Activated T-helper 9 cell treated with anti-CD3 and anti-CD28 coated beads, Interleukin-2, amount 50 U/mL, for 16 hours (primary cell): ENCODE measurements at places on chromosomes 12 and 14.

- DNase-seq: no peak
These were observed 33.1 kb upstream of the PTPRO start for GRCh38 chr12:15289192-15289591.

DNA sequence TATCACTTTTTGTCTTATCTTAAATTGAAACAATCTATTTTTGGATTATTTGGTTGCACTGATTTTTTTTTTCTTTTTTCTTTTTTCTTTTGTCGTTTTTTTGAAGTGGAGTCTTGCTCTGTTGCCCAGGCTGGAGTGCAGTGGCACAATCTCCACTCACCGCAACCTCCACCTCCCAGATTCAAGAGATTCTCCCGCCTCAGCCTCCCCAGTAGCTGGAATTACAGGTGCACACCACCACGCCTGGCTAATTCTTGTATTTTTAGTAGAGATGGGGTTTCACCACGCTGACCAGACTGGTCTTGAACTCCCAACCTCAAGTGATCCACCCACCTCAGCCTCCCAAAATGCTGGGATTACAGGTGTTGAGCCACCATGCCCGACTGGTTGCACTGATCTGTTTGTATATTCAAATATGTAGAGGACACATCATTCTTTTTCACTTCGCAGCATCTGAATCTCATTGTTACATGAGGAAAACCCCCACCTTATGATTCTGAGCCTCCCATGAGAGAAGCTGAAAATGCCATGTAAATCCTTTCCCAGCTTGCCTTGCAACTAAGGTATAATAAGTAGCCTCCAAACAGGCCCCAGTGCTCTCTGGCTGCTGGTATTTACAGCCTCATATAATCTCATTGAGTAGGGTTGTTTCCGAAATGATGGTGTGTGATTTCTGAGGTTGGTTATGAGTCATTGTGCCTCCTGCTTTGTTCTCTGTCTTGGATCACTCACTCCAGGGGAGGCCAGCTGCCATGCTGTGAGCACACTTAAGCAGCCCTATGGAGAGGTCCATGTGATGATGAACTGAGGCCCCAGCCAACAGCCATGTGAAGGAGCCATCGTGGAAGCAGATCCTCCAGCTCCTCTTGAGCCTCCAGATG is 5.2 kb upstream of the HSP90B1 start:
- peak; percentile 30 for DNase-seq

DNA sequence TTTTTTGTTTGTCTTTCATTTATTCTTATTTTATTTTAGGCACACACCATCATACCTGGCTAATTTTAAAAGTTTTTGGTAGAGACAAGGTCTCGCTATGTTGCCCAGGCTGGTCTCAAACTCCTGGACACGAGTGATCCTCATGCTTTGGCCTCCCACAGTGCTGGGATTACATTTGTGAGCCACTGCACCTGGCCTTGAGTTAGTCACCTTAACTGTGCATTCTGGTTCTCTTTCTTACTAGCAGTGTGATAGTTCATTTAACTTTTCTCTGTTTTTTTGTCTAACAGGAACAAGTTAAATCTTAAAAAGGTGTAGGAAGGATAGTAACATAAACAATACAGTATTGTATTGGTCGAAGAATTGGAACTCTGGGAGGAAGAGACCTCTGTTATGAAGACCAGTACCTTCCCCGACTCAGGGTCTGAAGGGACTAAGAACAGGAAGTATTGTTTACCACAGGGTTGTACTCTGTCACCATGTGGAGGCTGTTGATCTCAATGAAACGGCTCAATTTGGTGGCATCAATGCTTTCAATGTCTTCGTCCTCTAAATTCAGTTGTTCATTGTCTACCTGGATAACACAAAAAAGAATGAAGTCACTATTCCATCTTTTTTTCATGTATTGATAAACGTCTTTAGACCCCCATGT is 17.7 kb downstream of the ERP27 start:
- DNase-seq: no peak

DNA sequence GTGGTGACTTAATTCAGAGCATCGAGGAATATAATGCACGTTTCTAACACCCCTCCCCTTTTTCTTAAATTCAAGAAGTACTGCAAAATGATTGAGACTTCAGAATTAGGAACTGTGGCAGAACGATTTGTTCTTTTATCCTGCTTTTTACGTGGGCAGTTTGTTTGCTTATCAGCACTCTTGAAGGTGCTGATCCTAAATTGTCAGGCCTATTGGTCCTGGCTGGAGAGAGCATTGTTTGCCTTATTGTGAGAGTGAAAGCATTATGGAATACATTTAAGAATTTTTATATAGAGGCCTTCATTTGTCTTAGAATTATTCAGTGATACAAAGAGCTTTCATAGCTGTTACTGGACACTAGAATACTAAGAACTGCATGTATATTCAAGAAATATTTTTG is 59.1 kb downstream of the TMTC2 start:
- DNase-seq: no peak

DNA sequence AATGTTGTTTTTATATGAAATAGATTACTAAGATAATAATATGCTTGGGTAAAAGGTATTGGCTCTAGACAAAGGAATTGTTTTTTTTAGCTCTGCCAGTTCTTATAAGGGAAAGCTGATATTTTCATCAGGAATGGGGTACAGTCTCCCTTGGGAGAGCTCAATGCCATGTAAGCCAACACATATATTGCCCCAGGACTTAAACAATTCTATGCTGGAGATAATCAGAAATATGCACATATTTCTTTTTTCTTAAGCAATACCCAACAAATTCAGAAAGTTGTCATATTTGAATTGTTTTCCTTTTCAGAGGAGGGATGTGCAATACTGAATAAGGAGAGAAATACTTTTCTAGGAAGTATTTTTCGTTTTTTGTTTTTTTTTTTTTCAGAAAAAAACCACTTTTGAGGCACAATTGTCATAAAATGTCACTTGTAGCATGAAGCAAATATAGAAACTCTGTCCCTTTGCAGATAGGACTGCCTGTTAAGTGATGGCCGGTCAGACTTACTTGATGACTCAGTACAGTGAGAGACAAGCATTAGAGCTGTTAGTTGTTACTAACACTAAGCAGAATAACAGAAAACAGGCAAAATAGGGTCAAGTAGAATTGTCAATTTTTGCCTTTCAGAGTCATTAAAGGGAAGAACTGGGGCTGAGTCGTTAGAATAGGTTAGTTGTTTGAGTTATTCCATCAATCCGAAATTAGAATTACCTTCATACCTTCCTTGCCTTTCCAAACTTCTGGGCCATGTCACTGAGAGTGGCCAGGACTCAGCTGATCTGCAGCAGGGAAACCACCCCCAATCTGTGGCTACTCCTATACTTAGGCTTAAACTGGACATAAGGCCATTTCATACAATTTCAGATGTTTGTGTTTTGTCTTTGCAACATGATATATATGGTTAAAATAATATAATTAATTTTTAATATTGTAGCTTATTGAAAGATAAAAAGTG is 168.1 kb downstream of the SLC38A4 start:
- DNase-seq: no peak
